ENCODE measurements at places on chromosomes 1 and 21.

- DNase-seq = no peak
Observed at GRCh38 chr21:30962013-30962412, 76.3 kb downstream of the KRTAP19-8 start.

DNA sequence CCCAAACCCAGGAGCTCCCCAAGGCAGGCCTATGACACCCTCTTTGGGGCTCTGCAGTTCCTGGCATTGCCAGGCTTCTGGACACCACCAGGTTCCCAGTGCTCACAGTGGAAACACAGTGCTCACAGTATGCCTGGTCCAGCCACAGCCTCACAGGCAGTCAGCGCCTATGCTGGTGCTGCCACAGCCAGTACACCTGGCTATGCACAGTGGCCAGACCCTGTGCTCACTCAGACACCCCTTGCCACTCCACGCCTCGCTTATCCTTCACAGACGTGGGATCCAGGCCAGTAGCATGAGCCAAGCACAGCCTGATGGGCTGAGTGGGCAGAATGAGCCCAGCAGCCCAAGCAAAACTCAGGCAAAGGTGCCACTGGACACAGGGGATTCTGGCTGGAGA is 579.2 kb upstream of the ADGRL2 start:
- DNase-seq = no peak

DNA sequence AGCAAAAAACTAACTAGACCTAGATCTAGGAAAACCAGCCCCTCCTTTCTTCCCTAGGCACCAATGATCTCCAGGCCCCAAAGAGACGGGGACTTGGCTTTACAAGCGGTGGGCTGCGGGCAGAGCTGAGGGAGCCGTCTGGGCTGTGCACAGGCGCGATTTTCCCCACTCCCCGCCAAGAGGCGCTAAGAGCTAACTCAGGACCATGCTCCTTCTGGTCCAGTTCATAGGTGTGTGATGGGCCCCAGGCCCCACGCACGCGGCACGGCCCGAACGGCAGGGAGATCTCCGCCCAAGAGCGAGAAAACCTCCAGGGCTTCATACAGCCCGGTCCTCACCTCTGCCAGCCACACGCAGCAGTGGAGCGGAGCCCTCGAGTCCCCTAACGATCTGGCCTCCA is 7.5 kb upstream of the GPR153 start:
- no peak for DNase-seq

GRCh38 chr21:8992731-8993174 is 1528.6 kb upstream of the TPTE start:
- no peak for DNase-seq

GRCh38 chr1:81453367-81453703 is 347.4 kb upstream of the ADGRL2 start:
- no peak for DNase-seq

- no peak for DNase-seq
Observed at GRCh38 chr1:228089519-228090380, 7.2 kb downstream of the ARF1 start.

- DNase-seq = no peak
Observed at GRCh38 chr1:78833491-78833890, 173.0 kb downstream of the ADGRL4 start.

GRCh38 chr21:43328185-43328957 is 98.6 kb downstream of the SIK1 start:
- no peak for DNase-seq

- DNase-seq = no peak
Observed at GRCh38 chr1:241696172-241696814, 44.2 kb downstream of the WDR64 start.

- DNase-seq = no peak
Observed at GRCh38 chr21:46264690-46265144, 20.7 kb downstream of the MCM3AP start.

DNA sequence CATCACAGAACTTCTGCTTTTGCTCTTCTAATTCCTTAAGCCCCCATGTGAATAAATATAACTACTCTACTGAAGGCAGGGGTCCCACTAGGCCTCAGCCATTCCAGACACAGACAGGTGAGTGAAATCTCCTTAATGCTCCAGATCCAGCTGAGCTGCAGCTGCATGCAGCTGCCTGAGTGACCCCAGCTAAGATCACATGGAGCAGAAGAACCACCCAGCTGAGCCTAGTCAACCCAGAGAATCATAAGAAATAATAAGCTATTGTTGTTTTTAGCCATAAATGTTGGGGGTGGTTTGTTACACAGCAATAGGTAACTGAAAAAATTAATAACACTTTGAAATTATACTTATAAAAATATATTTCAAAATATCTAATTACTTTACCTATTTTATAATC is 220.3 kb downstream of the SIPA1L2 start:
- DNase-seq = no peak

DNA sequence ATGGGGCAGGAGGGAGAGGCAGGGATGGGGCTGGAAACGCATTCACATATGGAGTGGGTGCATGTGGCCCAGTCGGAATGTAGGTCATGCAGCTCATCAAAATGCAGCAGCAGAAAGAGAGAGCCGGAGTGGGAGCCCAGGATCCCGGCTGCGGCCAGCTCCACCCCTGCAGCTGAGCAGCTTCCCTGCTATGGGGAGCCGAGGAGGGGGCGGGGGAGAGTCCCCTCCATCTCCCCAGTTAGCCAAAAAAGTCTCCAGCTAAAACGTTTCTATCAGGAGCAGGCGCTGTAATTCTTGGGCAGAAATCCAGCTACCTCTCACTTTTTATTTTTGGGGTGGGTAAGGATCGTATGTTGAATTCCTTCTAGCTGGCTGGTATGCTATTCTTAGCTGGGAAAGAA is 39.7 kb downstream of the MRPL37 start:
- no peak for DNase-seq

- DNase-seq = no peak
Observed at GRCh38 chr1:100736746-100737145, 17.2 kb downstream of the VCAM1 start.

DNA sequence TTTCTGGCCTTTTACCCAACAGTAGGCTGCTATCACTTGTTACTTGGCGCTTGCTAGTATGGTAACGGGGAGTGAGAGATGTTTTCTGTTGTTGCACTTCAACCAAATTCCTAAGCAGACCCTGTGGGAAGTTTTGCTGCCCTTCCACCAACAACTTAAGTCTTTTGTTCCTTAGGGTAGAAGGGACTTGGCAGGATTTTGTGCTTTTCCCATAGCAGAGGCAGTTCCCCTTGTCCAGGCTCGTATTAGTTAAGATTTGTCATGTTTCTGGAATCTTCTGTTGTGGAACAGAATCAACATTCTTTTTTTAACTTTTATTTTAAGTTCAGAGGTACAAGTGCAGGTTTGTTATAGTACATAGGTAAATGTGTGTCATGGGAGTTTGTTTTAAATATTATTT is 73.2 kb upstream of the SGIP1 start:
- no peak for DNase-seq

DNA sequence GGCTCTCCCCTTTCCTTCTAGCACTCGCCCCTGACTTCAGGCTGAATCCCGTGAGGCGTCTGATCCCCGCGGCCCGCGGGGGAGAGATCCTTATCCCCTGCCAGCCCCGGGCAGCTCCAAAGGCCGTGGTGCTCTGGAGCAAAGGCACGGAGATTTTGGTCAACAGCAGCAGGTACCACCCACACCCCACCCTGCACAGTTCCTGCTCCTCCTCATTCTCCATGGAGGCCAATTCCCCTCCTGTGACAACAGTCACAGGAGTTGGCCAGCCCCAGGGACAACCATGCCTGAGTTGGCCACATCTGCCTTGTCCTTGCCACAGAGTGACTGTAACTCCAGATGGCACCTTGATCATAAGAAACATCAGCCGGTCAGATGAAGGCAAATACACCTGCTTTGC is 20.0 kb downstream of the TMEM81 start:
- DNase-seq = no peak

DNA sequence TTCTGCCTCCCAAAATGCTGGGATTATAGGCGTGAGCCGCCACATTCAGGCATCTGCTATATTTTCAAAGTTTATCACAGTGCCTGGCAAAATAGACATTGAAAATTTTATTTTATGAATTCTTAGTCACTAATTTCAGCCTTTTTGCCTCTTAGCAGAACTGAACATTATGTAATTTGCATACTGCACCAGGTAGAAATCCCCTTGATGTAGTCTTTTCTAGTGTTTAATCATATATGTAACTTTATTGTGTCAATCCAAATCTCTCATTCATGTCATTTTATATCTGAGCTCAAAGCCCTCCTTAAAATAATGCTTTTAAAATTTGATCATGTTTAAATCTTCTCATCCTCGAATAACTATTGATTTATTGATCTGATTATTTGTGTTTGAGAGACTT is 19.2 kb downstream of the WDTC1 start:
- no peak for DNase-seq

GRCh38 chr1:212566522-212567479 is 41.8 kb upstream of the ATF3 start:
- peak; percentile 91 for DNase-seq

DNA sequence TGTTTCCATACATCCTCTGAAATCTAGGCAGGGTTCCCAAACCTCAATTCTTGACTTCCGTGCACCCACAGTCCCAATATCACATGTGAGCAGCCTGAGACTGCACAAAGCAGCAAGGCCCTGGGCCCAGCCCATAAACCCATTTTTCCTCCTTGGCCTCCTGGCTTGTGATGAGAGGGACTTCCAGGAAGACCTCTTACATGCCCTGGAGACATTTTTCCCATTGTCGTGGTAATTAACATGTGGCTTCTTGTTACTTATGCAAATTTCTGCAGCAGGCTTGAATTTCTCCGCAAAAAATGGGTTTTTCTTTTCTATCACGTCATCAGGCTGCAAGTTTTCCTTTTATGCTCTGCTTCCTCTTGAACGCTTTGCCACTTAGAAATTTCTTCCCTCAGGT is 3.3 kb upstream of the PIGK start:
- no peak for DNase-seq

DNA sequence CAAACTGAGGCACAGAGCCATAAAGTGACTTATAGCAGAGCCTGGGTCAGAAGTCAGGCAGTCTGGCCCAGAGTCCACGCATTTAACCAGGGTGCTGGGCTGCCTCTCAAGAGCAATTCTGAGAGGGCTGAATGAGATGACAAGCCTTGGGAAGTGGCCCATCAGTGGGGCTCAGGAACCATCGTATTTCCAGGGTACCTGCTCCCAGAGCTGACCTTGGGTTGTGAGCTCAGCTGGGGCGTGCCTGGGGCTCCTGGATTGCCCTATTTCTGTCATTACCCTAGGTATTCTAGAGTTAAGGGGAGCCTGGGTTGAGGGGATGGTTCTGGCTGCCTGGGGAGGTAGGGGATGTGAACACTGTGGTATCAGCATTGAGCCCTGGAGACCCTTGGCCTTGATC is 49.4 kb downstream of the LGR6 start:
- DNase-seq = no peak

DNA sequence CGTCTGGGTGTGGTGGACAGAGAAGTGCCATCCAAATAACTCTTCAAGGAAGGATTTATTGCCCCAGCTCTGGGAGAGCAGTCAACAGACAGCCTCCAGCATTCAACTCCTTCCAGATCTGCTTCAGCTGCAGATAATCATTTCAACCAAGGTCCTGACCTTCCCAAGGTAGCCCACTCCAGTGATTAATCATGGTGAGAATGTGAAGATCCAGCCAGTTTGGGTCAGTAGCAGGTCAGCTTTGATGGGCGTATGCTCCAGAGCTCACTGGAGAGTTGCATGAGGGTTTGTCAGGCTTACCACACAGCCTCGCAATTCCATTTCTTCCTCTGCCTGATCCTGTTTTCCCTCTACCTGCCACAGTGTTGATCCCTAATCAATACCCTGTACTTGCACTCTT is 214.5 kb upstream of the ZRANB2 start:
- DNase-seq = no peak

GRCh38 chr1:101112051-101112780 is 86.6 kb upstream of the DPH5 start:
- peak; percentile 69 for DNase-seq

GRCh38 chr1:76835203-76835602 is 32.1 kb upstream of the ST6GALNAC5 start:
- DNase-seq = no peak

DNA sequence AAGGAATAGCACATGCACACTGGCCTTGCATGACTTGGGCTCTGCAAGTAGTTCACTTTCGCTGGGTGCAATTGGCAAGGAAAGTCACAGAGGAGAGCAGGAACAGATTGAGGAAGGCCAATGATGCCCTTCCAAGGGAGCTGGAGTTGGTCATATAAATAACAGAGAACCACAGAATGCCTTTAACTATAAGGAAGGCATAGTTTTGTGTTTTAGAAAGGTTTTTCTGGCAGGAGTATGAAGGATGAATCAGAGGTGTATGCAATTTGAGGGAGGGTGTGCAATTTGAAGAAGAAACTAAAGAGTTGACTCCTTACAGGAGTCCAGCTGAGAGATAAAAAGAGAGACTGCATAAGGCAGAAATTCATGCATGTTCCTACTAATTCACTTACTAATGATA is 112.1 kb downstream of the PHTF1 start:
- no peak for DNase-seq

DNA sequence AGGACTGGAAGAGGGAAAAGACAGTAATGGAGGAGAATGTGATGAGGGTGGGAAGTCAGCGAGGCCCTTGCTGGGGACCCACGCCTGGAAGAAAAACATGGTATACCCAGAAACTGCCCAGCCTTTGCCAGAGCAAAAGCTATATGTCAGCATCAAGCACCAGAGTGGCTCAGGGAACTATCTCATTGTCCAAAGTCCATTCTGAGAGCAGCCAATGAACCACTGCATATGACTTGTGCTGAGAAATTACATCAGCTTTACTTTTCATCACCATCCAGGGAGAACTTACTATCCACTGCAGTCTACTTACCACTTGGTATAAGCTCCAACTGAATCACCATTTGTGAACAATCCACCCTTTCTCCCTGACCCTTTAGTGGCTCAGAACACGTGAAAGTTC is 148.1 kb downstream of the TTLL7 start:
- DNase-seq = no peak

DNA sequence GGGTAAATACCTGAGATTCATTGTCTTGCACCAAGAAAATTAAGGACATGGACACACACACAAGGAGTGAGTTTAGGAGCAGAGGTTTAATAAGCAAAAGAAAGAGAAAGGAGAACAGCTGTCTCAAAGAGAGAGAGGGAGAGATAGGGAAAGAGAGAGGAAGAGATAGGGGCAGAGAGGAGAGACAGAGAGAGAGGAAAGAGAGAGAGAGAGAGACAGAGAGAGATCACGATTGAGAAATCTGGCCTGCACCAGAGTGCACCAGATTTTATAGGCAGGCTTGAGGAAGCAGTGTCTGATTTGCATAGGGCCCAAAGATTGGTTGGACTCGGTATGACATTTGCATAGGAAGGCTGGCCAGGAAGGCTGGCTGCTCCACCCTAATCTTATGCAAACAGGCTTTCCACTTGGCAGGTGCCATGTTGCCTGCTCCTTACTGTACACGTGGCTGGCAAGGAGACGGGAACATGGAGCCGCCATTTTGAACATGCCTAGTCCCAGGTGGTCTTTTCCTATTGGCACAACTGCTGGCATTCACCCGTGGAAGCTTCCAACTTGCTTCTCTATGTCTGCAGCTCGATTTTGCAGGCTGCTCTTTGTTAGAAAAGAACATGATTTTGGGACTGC is 419.9 kb downstream of the ZP4 start:
- no peak for DNase-seq

- DNase-seq = no peak
Observed at GRCh38 chr1:108716437-108717230, 3.9 kb downstream of the FNDC7 start.
